ENCODE measurements at places on chromosomes 12 and 14. TPM values are rescaled to one million over a fixed set of nuclear protein-coding genes. Genes with fewer than 3 reads are reported as not detected.

Gene MYH6
- total RNA-seq: 0.09 TPM

Gene AMN1
- 40.0 TPM for total RNA-seq

Gene TMEM233
- not detected for total RNA-seq

Gene CEBPE
- not detected for total RNA-seq

Gene CPNE6
- total RNA-seq: 0.36 TPM

Gene KITLG
- total RNA-seq: 213 TPM

DNA sequence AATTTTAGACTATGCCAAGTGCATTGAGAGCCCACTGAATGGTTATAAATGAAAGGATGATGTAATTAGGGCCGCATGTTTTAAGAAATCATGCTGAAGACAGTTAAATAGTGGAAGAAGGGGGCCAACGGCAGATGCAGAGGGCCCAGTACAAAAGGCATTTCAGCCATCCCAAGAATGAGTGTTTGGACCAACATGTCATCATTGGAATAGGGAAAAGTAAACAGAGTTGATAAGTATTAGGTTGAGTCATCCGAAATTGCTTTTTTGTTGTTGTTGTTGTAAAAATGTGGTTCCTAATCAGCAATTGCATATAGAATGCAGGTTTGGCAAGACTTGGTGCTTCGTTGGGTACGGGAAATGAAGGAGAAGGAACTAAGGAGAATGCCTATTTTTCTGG is 29.5 kb downstream of the BMP4 start:
- DNase-seq: no peak

DNA sequence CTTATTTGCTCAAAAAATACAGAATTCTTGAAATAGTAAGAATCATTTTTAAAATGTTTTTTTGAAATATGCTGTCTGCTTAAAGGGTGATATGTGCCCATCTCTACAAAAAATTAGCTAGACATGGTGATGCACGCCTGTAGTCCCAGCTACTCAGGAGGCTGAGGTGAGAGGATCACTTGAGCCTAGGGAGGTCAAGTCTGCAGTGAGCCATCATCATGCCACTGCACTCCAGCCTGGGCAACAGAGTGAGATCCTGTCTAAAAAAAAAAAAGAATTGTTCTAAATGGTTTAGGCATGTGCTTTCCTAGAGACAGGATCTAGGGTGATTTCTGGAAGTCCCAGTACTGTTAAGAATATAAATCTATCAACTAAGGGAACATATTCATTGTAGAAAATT is 75.6 kb upstream of the HECTD1 start:
- DNase-seq: no peak

DNA sequence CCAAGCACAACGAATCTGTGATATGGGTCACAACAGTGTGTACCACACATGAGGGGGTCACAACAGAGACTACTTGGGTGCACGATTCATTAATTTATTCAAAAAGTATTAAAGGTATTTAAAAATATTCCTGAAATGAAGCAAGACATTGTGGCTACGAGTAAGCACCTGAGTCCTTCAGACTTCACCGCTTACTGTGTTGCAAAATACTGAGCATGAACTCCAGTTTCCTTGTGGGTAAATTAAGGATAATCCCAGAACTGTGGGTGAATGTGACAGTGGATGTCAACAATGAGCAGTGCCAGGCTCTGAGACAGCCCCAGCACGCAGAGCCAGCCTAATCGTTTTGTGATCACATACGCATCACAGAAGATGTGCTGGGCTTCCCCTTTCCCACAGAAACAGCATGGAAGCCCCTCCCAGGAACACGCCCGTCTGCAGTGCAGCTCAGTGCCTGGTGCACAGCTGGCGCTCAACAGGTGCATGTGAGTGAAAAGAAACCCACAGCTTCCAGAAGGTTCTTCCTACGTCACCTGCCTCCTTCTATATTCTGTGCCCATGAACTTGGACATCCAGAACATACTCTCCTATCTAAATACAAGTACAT is 29.1 kb downstream of the CDC42BPB start:
- no peak for DNase-seq

DNA sequence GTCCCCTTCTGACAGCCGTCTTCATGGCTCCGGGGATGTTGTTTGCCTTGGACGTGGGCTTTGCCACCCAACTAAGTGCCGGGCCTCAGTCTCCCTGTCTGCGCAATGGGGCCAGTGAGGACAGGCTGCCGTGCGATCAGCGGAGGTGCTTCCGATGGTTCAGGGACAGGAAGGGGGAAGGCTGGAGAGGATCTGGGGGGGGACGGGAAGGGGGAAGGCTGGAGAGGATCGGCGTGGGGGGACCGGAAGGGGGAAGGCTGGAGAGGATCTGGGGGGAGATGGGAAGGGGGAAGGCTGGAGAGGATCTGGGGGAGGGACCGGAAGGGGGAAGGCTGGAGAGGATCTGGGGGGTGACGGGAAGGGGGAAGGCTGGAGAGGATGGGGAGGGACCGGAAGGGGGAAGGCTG is 3.4 kb downstream of the MMP17 start:
- DNase-seq: no peak

DNA sequence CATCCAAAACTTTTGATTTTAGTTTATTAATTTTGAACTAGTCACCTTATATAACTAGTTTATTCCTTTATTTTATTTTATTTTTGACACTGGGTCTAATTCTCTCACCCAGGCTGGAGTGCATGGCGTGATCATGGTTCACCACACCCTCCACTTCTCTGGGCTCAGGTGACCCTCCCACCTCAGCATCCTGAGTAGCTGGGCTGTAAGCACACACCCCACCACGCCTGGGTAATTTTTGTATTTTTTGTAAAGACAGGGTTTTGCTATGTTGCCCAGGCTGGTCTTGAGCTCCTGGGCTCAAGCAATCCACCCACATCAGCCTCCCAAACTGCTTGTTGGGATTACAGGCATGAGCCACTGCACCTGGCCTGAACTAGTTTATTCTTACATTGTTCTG is 17.3 kb downstream of the PCNX1 start:
- DNase-seq: no peak

DNA sequence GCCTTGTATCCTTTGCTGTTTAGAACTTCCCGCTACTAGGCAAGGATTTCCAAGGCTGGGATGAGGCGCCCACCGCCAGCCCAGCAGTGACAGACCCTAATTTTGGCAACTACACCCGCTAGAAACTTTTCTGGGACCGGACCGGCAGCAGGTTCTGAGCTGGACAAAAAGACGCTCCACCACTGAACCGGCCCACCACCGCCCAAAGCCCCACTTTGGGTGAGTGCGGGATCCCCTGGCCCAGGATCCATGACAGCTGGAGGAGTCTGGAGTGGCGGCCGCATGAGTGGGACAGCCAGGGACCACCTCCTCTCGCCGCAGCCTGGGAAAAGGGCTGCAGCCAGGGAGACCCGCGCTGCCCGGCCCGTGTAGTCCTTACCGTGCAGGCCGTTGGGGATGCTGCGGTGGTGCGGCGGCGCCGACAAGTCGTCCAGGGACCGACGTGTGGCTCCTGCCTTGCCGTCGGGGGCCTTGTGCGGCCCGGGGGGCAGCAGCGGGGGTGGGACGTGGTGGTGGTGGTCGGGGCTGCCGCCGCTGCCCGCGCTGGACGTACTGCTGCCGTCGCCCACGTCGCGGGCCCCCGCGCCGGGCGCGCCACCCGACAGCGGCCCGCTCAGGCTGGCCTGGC is 1.1 kb downstream of the CCDC85C start:
- no peak for DNase-seq

- peak; percentile 59 for DNase-seq
Measured at GRCh38 chr12:112822056-112822455, 30.5 kb downstream of the RPH3A start.

- DNase-seq: no peak
Measured at GRCh38 chr14:45123271-45123670, 11.0 kb downstream of the FKBP3 start.

GRCh38 chr14:75837151-75837787 is 144.5 kb downstream of the TGFB3 start:
- DNase-seq: no peak

DNA sequence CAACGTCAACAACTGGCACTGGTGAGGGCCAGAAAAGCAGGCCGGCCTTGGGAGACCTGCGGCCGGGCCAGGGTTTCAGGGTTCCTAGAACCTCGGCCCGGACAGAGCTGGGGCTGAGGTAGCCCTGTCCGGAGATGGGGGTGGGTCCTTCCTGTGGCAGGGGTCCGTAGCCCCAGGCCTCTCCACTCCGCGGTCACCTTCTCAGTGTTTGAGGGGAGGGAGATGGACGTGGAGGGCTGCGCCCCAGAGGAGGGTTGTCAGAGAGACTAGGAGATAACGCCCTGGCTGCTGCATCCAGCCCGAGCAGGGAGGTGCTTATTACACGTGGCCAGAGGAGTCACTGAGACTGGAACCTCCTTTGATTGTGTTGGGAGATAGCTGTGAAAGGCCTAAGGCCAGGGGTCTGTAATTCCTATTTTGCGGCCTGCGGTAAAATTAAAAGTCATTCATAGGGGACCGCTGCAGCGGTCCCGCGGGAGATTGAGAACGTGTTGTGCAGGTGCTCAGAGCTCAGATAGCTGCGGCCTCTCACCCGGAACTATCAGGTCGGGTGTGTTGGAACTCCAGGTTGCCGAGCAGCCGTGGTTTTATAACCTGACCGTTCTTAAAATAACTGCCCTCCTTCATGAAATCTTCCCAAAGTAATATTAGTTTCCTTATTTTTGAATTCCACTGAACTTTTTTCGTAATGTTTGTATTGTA is 507 bp downstream of the AHSA1 start:
- DNase-seq: no peak

DNA sequence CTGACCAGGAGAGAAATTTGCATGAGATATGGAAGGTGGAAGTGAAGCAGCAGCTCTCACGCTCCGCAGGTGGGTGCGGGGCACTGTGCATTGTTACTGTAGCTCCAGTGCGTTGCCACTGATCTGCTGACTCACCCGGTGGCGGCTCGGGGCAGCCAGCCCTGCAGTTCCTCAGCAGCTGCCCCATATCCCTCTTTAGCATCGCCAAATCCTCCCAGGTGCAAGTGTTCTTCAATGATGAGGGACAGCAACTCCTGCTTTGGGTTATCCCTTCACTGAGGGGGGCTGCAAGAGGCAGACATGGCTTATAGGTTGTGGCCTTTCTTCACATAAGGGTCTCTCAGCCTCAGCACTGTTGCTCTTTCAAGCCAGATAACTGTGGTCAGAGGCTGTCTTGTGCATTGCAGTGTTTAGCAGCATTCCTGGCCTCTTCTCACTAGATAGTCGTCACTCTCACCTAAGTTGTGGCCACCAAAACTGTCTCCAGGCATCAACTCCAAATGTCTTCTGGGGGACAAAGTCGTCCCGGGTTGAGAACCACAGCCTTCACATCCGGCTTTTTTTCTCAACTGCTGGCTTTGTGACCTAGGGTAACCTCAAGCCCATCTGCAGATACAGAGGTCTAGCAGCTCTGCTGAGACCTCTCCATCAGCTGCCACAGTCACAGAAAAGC is 180.8 kb downstream of the EFCAB11 start:
- no peak for DNase-seq

GRCh38 chr14:57987596-57988300 is 121.9 kb upstream of the SLC35F4 start:
- DNase-seq: peak; percentile 91

GRCh38 chr12:46386360-46386867 is 13.8 kb upstream of the SLC38A2 start:
- DNase-seq: no peak

- no peak for DNase-seq
Measured at GRCh38 chr12:111444925-111445725, 39.4 kb downstream of the SH2B3 start.

Data from cerebellum (tissue), 4 donors.